Osteocyte (in vitro differentiated cells): ENCODE measurements at places on chromosomes 3 and 15. TPM values are rescaled to one million over a fixed set of nuclear protein-coding genes. Genes with fewer than 3 reads are reported as not detected.
A peak's percentile ranks its signal among the peaks of the same experiment; 100 is the strongest.

DNA sequence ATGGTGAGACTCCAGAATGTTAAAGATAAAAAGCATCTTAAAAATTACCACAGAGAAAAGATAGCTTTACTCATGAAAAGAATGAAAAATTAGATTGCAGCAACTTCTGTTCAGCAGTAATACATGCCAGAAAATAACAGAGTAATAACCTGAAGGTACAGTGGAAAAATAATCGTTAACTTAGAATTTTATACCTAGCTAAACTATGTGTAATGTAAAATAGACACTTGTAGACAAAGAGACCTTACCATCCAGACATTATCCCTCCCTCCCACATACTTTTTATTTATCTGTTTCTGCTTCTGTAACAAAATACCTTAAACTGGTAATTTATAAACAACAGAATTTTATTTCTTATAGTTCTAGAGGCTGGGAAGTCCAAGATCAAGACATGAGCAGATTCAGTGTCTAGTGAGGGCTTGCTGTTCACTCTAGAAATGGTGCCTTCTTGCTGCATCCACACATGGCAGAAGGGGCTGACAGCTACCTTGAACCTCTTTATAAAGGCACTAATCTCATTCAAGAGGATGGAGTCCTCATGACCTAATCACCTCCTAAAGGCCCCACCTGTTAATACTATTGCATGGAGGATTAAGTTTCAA lies 90.7 kb downstream of the COL6A6 start:
- H3K27ac ChIP-seq = no peak overlapping the region
- H3K36me3 ChIP-seq = no peaks in the 10 kb centered on the region
- H3K27me3 ChIP-seq = no peaks in the 10 kb centered on the region
- no peak for DNase-seq

- H3K4me1 ChIP-seq = peaks cover 19% of the 10 kb centered on the region
- H3K36me3 ChIP-seq = no peaks in the 10 kb centered on the region
- no peak overlapping the region for H3K27ac ChIP-seq
- no peak for DNase-seq
- no peak overlapping the region for H3K4me3 ChIP-seq
Observed at GRCh38 chr15:53837263-53837662, 77.8 kb upstream of the WDR72 start.

- DNase-seq = peak; percentile 76
- H3K27ac ChIP-seq = no peak overlapping the region
- H3K27me3 ChIP-seq = peaks cover 4% of the 10 kb centered on the region
- peaks cover 43% of the 10 kb centered on the region for H3K4me1 ChIP-seq
Observed at GRCh38 chr3:46849686-46850467, 13.4 kb downstream of the MYL3 start.

DNA sequence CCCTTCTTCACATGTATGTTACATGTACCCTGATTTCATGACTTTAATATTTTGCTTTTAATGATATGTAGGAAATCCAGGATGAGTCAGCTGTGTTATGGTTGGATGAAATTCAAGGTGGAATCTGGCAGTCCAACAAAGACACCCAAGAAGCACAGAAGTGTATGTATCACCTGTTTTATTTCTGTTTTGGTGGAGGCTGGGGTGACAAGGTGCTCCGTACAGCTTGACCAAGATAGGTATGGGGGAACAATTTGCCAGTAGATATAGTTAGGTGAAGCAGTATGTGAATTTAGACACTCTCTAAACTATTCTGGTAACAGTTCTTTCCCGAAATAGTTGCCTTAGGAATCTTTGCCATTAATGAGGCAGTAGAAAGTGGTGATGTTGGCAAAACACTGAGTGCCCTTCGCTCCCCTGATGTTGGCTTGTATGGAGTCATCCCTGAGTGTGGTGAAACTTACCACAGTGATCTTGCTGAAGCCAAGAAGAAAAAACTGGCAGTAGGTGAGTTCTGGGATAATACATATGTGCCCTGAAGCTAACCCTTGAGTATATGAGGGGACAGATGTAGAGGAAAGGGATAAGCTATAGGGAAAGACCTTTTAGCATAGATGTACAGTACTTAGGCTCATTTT lies 63.7 kb upstream of the CRTC3 start:
- H3K4me1 ChIP-seq = peaks cover 27% of the 10 kb centered on the region
- peaks cover 48% of the 10 kb centered on the region for H3K36me3 ChIP-seq
- H3K4me3 ChIP-seq = no peak overlapping the region
- H3K27me3 ChIP-seq = no peaks in the 10 kb centered on the region

- H3K36me3 ChIP-seq = peaks cover 16% of the 10 kb centered on the region
- no peak overlapping the region for H3K4me3 ChIP-seq
- H3K27ac ChIP-seq = peak overlapping the region; percentile 23
Observed at GRCh38 chr3:152333928-152334327, 65.2 kb downstream of the MBNL1 start.

DNA sequence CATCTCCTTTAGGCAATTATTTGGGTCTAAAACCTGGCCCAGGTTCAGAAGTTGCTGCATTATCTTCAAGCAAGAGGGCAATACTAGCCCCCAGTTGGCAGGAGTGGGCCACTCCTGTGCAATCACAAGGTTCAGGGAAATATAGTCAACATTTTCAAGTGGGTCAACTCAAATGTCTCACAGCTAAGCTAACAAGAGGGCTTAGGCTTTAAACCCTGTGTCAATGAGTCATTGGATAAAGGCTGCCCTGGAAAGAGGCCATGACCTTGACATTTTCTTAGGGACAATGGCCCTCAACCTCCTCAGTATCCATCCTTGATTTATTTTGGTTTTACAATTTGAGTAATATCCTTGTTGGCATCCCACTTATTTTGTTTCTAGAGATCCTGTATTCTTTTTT lies 73.5 kb upstream of the DCP1A start:
- no peaks in the 10 kb centered on the region for H3K27me3 ChIP-seq
- H3K27ac ChIP-seq = no peak overlapping the region
- no peak for DNase-seq

DNA sequence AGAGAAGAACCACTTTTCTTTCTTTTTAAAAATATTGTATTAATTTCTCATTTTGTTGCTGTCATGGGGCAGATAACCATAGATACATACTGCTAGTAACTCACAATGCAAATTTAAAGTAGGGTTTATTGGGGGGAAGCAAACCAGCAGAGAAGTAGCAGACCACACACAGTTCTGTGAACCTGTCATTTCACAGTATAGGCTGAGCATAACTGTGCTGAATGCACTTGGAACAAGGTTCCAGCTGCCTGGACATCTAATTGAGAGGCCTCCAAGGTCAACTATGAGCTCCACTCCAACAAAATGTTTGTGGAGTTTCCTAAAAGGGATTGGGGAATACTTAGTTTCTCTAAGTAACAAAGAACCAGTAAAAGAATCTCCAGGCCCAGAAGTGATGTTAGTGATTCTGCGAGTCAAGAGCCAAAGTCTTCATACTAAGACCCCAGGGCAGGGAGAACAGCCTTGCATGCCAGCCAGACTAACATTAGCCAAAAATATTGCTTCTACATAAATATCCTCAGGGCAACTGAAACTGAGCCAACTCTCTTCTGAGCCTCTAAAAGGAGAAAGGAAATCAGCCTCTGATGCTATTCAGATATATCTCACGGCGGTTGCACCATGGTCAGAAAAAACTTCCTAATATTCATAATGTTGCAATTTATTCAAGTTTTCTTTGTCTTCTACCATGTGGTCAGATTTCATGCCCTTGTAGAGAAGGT lies 856.4 kb upstream of the ALCAM start:
- DNase-seq = no peak
- H3K4me3 ChIP-seq = no peak overlapping the region
- H3K27ac ChIP-seq = peak overlapping the region; percentile 80
- no peaks in the 10 kb centered on the region for H3K36me3 ChIP-seq
- peaks cover 21% of the 10 kb centered on the region for H3K4me1 ChIP-seq
- no peaks in the 10 kb centered on the region for H3K27me3 ChIP-seq

GRCh38 chr3:151478335-151478697 lies 17.5 kb upstream of the IGSF10 start:
- no peaks in the 10 kb centered on the region for H3K36me3 ChIP-seq
- no peak overlapping the region for H3K4me3 ChIP-seq
- H3K27ac ChIP-seq = no peak overlapping the region
- peaks cover 4% of the 10 kb centered on the region for H3K4me1 ChIP-seq
- no peaks in the 10 kb centered on the region for H3K27me3 ChIP-seq
- no peak for DNase-seq

GRCh38 chr3:61925721-61926120 lies 364.4 kb downstream of the PTPRG start:
- peaks cover 26% of the 10 kb centered on the region for H3K4me1 ChIP-seq
- H3K36me3 ChIP-seq = peaks cover 2% of the 10 kb centered on the region
- no peaks in the 10 kb centered on the region for H3K27me3 ChIP-seq
- no peak overlapping the region for H3K27ac ChIP-seq
- no peak overlapping the region for H3K4me3 ChIP-seq

GRCh38 chr3:138908846-138909245 lies 38.1 kb downstream of the FOXL2 start:
- DNase-seq = no peak
- H3K36me3 ChIP-seq = no peaks in the 10 kb centered on the region
- no peaks in the 10 kb centered on the region for H3K4me1 ChIP-seq

- DNase-seq = no peak
- no peak overlapping the region for H3K4me3 ChIP-seq
- peaks cover 3% of the 10 kb centered on the region for H3K4me1 ChIP-seq
Observed at GRCh38 chr15:90141646-90142045, 39.4 kb upstream of the IDH2 start.

- H3K4me3 ChIP-seq = no peak overlapping the region
- H3K4me1 ChIP-seq = peaks cover 4% of the 10 kb centered on the region
- no peaks in the 10 kb centered on the region for H3K27me3 ChIP-seq
- DNase-seq = no peak
- no peak overlapping the region for H3K27ac ChIP-seq
- peaks cover 2% of the 10 kb centered on the region for H3K36me3 ChIP-seq
Observed at GRCh38 chr3:113205481-113205880, 5.9 kb upstream of the BOC start.

DNA sequence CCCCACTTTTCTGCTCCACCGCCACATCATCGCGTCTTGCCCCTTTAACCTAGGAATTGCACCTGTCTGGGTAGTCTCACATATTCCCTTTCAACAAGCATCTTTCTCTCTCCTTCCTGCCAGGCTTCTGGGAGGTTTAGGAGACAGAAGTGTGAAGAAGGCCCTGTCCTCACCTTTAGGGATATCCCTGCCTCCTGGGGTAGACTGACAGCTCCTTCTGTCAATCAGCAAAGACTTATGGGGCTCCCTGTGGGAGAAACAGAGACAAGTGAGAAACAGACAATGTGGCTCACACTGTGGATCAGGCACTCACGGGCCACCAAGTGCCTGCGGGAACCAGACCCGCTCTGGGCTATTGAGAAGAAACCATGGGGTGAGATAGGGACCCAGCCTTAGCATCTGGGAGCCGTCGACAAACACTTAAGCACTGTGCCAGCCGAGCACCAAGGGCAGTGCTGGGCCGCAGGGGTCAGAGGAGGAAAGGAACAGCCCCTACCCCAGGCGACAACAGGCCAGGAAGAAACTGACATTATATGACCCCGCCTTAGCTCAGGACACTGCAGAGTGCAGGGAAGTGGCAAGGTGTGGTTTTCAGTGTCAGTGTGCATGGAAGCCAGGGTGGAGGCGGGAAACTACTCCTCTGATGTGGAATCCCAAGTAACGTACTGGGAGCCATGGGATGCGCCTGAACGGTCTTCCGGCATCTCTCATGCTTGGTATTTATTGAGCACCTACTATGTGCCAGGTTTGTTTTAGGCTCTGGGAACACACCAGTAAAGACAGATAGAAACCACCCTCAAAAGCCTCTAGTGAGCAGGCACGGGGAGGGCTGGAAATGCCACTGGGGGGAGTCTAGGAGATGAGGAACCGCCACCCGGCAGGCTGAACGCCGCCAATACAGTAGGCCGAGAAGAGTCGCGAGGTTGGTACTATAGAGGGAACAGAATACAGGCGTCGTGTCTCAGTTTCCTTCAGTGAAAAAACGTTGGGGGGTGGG lies 1.8 kb downstream of the EFCC1 start:
- H3K4me1 ChIP-seq = peaks cover 15% of the 10 kb centered on the region
- peaks cover 53% of the 10 kb centered on the region for H3K27me3 ChIP-seq
- no peaks in the 10 kb centered on the region for H3K36me3 ChIP-seq
- peak overlapping the region; percentile 14 for H3K4me3 ChIP-seq
- H3K27ac ChIP-seq = no peak overlapping the region
- DNase-seq = no peak

- H3K4me3 ChIP-seq = no peak overlapping the region
- H3K27ac ChIP-seq = no peak overlapping the region
- no peak for DNase-seq
- H3K27me3 ChIP-seq = peaks cover 2% of the 10 kb centered on the region
Observed at GRCh38 chr3:96225494-96225893, 588.9 kb upstream of the EPHA6 start.

- no peaks in the 10 kb centered on the region for H3K36me3 ChIP-seq
- H3K27me3 ChIP-seq = no peaks in the 10 kb centered on the region
- DNase-seq = no peak
- H3K27ac ChIP-seq = no peak overlapping the region
- no peak overlapping the region for H3K4me3 ChIP-seq
Observed at GRCh38 chr15:91924837-91925495, 71.5 kb downstream of the SLCO3A1 start.

- H3K4me3 ChIP-seq = peak overlapping the region; percentile 61
- no peak for DNase-seq
- peaks cover 80% of the 10 kb centered on the region for H3K4me1 ChIP-seq
Observed at GRCh38 chr15:45641999-45642932, 7.4 kb downstream of the SQOR start.

- no peak overlapping the region for H3K4me3 ChIP-seq
- DNase-seq = no peak
- H3K27me3 ChIP-seq = no peaks in the 10 kb centered on the region
Observed at GRCh38 chr15:63994073-63994600, 52.1 kb downstream of the DAPK2 start.

GRCh38 chr15:78006567-78007205 lies 70.8 kb downstream of the TBC1D2B start:
- peaks cover 13% of the 10 kb centered on the region for H3K4me1 ChIP-seq
- H3K36me3 ChIP-seq = peaks cover 46% of the 10 kb centered on the region
- no peak overlapping the region for H3K27ac ChIP-seq
- no peaks in the 10 kb centered on the region for H3K27me3 ChIP-seq
- DNase-seq = no peak
- H3K4me3 ChIP-seq = no peak overlapping the region

GRCh38 chr3:64311424-64312061 lies 86.3 kb upstream of the PRICKLE2 start:
- H3K27ac ChIP-seq = peak overlapping the region; percentile 81
- no peaks in the 10 kb centered on the region for H3K27me3 ChIP-seq
- H3K4me1 ChIP-seq = peaks cover 12% of the 10 kb centered on the region
- no peaks in the 10 kb centered on the region for H3K36me3 ChIP-seq

Gene TGM4
- 0.26 TPM in 1 of 2 replicates, not detected in the other for total RNA-seq

Gene GMNC
- 2.2 and 2.8 TPM in 2 replicates for total RNA-seq

Gene EFCAB12
- total RNA-seq = 0.08 and 0.30 TPM in 2 replicates

Gene CPA3
- total RNA-seq = not detected in 2 replicates

Gene LMAN1L
- not detected in 2 replicates for total RNA-seq

Gene ATP10A
- total RNA-seq = 71.9 and 74.2 TPM in 2 replicates

Gene SEMA3G
- total RNA-seq = not detected in 2 replicates

Gene ZXDC
- total RNA-seq = 30.7 and 31.8 TPM in 2 replicates

Gene SLITRK3
- 0.27 and 0.37 TPM in 2 replicates for total RNA-seq

Gene CSTA
- total RNA-seq = not detected in 2 replicates

Gene ATP8B4
- total RNA-seq = not detected in 2 replicates

Gene PLOD2
- total RNA-seq = 96.1 and 97.1 TPM in 2 replicates
